NCI-H1092 treated with DMSO at 0.1 percent for 48 hours (cell line): ENCODE measurements at places on chromosomes 1 and 21.

DNA sequence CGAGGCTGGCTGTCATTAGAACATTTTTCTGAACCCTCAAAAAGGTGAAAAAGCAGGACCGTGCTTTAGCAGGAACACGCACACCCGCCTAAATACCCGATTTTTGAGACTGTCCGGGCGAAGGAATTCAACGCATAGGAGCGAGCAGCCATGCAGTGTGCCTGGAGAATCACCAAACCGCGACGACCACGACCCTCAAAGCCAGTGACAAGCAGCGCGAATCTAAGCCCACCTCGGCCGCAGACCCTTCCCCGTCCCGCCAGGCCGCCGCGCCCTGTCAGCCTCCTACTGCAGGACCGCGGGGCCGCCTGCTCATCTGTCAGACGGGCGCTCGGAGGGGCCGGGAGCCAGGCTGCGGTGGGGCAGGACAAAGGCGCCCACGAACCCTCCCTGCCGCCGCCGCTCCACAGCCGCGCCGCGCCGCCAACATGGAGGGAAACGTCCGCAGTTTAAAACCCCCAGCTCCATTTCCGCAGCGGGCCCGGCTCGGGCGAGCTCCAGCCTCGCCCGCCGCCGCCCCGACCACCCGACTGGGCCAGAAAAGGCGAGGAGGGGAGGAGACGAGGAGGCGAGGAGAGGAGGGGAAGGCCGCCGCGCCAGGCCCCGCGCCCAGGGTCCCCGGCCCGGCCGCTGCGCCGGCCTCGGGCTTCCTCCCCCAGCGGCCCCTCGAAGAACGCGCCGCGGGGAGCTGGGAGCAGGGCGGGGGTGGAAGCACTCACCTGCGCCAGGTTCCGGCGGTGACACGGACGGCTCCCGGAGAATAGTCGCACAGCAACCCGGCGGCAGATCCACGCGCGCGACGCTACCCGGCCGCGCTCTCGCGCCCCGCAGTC lies at the start of gene LBR:
Gene LBR (minus strand): TSS at position 804 of the 833 bp plus-strand sequence. CDS start 3,963 bp downstream, outside the sequence.
- peak; percentile 71 for DNase-seq

DNA sequence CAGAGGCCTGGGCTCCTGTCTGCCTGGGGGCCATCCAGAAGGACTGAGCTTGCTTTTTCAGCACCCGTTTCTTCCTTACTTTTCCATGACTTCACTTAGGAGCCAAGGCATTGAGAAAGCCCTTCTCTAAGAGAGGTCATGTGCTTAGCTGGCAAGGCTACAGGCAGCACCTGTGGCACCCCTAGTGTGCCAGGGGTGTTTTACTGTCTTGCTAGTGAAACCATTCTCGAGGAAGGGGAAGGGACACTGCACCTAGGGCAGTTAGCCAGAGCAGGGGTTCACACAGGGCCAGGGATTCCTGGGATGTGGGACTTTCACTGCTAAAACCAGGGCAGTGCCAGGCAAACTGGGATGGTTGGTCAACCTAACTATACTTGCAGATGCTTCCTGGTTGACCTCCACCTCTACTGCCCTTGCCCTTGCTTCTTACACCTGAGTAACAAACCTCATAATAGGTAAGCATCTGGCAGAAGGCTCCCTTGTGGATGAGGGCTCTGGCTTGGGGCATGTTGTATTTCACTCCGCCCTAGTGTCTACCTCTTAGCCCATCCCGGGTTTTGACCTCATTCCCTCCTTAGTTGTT lies 69.2 kb downstream of the NOS1AP start:
- no peak for DNase-seq

DNA sequence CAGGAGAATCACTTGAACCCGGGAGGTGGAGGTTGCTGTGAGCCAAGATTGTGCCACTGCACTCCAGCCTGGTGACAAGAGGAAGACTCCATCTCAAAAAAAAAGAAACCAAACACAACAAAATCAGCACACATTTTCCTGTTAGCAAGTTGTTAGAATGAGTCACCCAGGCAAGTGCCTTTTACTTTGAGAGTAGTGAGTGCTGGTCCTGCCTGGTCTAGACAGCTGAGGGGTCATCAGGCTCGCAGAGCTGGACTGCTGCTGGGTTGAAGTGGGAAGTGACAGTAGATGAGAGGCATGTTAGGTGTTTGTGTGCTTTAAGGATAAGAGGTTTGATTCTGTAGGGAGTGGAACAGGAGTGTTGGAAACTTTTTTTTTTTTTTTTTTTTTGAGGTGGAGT lies 31.9 kb downstream of the GNPAT start:
- DNase-seq, result no peak

DNA sequence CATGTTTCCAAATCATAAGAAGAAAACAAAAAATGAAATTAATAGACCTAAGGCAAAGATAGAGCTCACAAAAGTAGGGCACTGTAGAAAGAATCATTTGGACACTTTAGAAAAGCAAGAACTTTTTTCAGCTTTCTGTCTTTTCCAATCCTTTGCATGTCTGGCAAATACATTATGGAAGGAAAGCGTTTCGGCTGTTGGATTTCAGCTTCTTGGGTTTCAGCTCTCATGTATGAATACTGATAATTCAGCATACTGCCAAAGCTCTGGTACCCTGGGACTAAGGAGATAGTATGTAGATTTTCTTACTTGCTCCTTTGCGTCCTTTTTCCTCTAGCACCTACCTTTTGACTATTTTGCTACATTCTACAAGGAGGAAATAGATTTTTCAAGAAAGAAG lies 375.9 kb downstream of the BRINP3 start:
- no peak for DNase-seq

DNA sequence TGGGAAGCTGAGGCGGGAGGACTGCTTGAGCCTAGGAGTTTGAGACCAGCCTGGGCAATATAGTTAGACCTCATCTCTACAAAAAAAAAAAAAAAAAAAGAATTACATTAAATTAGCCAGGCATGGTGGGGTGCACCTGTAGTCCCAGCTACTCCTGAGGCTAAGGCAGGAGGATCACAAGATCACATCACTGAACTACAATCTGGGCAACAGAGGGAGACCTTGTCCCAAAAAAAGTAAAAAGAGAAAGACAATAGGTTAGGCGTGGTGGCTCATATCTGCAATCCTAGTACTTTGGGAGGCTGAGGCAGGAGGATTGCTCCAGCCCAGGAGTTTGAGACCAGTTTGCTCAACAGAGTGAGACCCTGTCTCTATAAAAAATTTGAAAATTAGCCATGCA lies 130.3 kb downstream of the TIAM1 start:
- peak; percentile 9 for DNase-seq

- peak; percentile 70 for DNase-seq
Measured at GRCh38 chr1:37793773-37794371, at the start of gene MANEAL. TSS of gene MANEAL (plus strand) at chr1:37793847. CDS start at chr1:37794183, 336 bp downstream.

GRCh38 chr1:198333744-198334143 lies 176.9 kb downstream of the NEK7 start:
- no peak for DNase-seq

DNA sequence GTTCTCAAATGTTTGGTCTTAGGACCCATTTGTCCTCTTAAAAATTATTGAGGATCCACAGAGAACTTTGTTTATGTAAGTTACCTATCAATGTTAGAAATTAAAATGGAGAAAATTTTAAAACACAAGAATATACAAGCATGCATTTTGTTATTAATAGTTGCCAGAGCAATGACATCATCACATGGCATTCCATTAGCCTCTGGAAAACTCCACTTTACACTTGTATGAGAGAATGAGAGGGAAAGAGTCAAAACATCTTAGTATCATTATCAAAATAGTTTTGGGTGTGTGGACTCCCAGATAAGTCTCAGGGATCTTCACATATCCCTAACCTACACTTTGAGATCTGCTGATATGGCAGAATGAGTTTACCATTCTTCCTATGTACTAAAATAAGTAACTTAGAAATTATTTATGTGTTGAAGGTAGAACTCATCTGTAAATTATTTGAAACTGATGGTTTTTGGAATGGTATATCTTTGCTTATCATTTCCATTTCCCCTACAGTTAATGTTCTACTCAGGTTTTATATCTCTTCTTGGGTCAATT lies 48.8 kb downstream of the RNF220 start:
- DNase-seq, result no peak

GRCh38 chr1:47590523-47591225 lies 152.8 kb downstream of the FOXD2 start:
- no peak for DNase-seq

DNA sequence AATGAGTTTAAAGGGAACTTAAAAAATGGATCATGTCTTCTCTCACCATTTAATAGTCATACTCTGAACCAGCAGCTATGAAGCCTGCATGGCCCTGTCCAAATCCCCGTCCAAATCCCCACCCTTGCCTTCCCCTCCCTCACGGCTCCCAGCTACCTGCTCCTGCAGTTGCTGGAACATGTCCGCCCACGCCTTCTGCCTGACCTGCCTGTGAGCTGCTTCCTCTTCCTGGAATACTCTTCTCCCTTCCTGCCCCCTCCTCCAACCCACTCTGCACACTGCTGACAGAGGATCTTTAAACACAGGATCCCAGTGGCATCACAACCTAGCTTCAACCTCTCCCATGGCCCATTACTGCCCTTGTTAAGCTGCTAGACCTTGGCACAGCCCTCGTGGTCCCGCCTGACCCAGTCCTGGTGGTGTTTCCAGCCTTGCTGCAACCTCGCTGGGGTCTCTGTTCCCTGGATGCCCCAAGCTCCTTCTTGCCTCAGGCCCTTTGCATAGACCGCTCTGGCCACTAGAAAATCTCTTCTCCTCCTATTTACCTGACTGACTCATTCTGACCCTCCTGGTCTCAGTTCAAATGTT lies 118.3 kb downstream of the PTPRU start:
- DNase-seq, result no peak

- DNase-seq, result no peak
Measured at GRCh38 chr1:217336724-217337123, 294.2 kb downstream of the GPATCH2 start.

GRCh38 chr1:221620437-221621384 lies 121.2 kb downstream of the DUSP10 start:
- peak; percentile 77 for DNase-seq

GRCh38 chr1:230251644-230252191 lies 174.4 kb downstream of the PGBD5 start:
- no peak for DNase-seq

DNA sequence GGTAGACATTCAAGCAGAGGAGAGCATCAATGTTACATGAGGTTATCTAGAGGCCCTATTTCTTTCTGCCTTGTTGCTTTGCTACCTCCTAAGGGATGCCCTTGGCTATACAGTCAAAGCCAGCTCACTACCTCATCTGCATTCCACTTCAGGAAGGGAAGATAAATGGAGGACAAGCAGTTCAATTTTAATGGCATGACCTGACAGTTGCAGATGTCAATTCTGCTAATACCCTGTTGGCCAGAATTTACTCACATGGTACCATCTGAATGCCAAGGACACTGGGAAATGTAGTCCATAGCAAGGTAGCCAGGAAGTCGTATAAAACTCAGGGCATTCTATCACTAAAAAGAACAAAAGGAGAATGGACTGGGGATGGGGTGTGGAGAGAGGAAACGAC lies 31.5 kb downstream of the PALMD start:
- no peak for DNase-seq

- no peak for DNase-seq
Measured at GRCh38 chr1:114455102-114455785, 55.8 kb downstream of the TRIM33 start.

GRCh38 chr1:41640756-41641474 lies 156.4 kb upstream of the EDN2 start:
- DNase-seq, result no peak

GRCh38 chr1:156836041-156836654 lies 19.5 kb upstream of the SH2D2A start:
- DNase-seq, result no peak

DNA sequence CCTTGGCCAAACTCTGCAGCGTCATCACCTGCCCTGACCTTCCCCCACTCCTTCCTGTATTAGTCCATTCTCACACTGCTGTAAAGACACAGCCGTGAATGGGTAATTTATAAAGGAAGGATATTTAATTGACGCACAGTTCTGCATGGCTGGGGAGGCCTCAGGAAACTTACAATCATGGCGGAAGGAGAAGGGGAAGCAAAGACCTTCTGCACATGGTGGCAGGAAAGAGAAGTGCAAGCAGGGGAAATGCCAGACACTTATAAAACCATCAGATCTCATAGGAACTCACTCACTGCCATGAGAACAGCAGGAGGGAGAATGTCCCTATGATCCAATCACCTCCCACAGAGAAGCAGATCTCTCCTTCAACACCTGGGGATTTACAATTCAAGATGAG lies 408.5 kb downstream of the PTPRU start:
- no peak for DNase-seq

DNA sequence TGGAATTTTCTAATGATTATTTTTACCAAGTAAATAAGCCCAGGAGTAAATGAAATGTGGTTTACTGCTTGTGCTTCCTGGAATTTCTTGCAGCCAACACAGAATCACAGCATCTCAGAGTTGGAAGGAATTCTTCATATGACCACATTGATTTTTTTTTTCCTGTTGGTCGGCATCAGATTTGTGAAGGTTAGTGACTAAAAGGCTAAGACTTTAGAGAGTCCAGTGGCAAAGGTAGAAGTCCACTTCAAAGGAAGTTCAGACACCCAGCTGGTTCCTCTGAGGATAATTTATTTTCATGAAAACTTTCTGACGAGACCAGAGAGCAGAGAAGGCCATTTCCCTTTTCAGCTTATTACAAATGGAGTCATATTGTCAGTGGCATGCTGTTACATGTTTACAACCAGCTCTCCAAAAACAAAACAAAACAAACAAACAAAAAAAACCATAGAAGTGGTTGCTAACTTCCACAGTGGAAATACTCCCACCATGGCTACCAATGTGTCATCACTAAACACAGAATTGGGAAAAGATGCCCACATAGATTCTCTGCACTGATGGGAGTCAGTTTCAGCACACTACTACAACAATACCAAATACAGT lies 77.2 kb upstream of the CDC42BPA start:
- no peak for DNase-seq

- DNase-seq, result no peak
Measured at GRCh38 chr1:97803026-97803425, 117.8 kb downstream of the DPYD start.

DNA sequence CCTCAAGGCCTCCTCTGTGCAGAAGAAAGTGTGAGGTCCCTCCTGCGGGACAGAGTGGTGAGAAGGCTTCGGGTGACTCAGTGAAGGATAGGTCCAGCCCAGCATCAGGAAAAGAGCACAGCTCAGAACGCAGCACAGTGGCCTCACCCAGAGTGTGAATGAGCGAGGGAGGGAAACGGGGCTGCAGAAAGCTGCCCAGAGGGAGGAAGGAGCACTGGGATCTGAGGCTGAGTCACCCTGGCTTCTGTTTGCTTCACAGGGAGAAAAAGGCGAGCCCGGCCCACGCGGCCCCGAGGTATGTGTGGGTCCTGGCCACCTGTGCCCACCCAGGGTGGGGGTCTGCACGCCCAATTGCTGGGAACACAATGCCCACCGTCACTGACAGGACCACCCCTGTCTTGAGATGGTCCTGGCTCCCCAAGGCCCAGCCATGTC lies 24.3 kb downstream of the COL6A2 start:
- DNase-seq, result no peak

- no peak for DNase-seq
Measured at GRCh38 chr21:38664315-38664714, 141.4 kb upstream of the ETS2 start.
